ENCODE measurements at places on chromosomes 3 and 15. TPM values are rescaled to one million over a fixed set of nuclear protein-coding genes. Genes with fewer than 3 reads are reported as not detected.

Gene ATP13A5
- total RNA-seq, result 0.17 TPM

Gene PAQR5
- total RNA-seq, result 0.66 TPM

DNA sequence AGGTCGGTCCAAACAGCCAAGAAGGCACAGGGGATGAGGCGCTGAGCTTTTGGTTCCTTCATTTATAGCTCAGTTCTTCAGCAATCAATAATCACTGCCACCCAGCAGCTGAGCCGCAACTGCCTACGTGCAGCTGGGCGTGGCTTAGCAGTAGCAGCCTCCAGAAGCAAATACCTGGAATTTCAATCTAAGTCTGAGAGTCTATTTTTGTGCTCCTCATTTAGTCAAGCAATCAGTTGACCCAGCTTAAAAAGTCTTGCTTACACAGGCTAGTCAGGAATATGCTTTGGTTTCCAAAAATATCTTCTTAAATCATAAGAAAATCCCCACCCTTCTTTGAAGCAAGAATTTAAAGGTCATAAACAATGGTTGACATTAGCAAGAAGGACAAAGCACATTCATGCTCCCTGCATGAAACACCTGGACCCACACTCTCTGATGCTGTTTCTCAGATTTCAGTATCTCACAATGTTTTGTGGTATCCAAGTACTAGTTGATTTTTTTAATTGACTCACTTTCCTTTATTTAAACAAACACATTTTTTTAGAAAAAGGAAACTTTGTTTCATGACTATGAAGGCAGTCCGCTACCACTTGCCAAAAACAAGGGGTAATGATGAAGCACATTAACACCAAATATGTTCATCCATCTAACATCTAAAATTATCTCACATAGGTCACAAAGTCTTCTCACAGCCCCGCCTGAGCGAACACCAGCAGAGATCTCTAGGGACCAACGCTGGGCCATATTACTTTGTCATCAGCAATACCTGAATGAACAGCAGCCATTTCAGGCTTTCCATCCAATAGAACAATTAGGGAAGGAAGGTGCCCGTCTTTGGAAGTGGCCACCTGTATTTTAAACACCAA lies 106.1 kb downstream of the OXNAD1 start:
- no peak for DNase-seq

- DNase-seq, result no peak
Observed at GRCh38 chr15:101001796-101002195, 82.6 kb downstream of the LRRK1 start.

Gene MIX23
- total RNA-seq, result 13.2 TPM

DNA sequence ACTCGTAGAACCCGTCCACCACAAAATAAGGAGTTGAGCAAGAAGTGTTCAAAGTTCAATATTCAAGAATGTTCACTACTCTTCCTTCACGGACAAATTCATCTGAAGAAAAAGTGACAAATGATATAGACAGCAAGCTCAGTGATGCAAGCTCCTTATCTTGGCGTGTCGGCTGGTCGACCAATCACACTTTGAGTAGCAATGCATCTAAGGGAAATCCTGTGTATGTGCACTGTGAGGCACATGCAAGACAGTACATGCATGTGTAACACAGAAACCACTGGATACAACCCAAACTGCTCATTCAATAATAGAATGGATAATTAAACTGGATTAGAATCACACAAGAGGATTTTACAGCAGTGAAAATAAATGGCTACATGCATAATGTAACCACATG lies 64.4 kb upstream of the CSPG5 start:
- DNase-seq, result no peak

DNA sequence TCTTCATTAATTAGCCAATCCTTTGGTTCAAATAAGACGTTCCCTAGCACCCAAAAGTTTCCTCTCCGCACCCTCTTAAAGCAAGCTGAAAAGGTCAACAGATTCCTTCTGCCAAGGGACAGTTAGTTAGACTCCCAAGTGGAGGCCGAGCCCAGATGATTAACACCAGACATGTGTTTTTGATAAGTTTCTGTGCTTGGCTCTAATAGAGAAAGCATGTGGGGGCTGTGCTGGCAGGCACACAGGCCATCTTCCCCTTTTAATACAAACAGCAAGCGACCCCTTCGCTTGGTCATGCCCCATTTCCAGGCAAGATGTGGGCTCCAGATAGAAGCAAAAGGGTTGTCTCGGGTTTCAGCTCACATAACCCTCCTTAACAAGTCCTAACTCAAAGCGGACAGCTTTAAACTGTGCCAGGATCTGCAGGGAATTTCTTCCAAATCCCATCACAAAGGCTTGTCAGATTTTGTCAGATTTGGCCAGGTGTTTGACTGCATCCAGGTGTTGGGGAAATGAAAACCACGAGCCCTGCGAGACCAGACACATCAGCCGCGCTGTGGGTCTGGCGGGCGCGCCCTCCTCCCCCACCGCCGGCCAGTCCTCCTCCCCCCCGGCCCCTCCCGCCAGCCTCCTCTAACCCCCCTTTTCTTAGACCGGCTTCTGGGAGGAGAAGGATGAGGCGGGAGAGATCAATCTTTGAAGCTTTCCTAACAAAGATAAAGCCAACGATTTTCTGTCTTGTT lies 3.3 kb downstream of the HES1 start:
- DNase-seq, result peak; percentile 96

DNA sequence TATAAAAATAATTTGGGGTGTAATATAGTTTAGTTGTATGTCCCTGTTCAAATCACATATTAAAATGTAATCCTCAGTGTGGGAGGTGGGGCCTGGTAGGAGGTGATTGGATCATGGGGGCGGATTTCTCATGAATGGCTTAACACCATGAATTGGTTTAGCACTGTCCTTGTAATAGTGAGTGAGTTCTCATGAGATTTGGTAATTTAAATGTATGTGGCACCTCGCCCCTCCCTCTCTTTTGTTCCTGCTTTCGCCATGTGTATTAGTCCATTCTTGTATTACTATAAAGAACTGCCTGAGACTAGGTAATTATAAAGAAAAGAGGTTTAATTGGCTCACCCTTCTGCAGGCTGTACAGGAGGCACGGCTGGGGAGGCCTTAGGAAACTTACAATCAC lies 83.9 kb downstream of the ANXA2 start:
- DNase-seq, result no peak

GRCh38 chr3:59831394-59831793 lies 781.6 kb upstream of the CFAP20DC start:
- no peak for DNase-seq

Gene PRSS50
- total RNA-seq, result not detected

Gene SYNPR
- not detected for total RNA-seq

GRCh38 chr3:45417930-45418847 lies 29.8 kb downstream of the LARS2 start:
- peak; percentile 21 for DNase-seq

DNA sequence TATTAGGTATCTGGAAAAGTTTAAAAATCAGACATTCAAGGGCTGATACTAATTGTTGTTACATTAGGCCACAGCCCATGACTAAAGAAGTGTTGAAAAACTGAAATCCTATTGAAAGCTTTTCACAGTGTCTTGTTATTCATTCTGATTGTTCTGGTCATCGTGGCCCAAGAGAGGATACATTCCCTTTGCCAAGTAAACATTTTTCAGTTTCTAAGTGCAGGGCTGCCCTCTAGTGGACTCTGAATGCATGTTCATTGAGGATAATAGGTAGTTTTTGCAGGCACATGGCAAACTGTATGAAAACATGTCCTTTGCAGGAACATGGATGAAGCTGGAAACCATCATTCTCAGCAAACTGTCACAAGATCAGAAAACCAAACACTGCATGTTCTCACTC lies 181.1 kb downstream of the MYRIP start:
- DNase-seq, result peak; percentile 55

- DNase-seq, result peak; percentile 27
Observed at GRCh38 chr15:67967871-67968431, 86.2 kb upstream of the PIAS1 start.

DNA sequence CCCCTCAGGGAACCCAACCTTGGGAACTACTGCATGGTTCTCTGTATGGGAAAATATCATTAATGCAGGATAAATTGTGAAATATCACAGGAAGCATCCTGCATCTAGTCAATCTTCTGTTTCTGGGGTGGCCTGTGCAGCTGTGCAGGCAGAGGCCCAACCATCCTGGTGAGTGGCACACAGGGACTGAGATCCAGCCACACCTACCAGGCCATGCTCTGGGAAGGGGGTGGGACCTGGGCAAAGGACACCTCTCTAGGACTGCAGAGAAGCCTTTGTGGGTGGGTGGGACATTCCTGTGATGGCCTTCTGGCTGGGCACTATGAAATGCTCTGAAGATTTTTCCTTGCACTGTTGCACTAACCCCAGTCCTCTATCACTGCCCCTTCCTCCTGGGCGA lies 26.8 kb downstream of the CCRL2 start:
- DNase-seq, result no peak

Gene CCDC191
- total RNA-seq, result 4.0 TPM

DNA sequence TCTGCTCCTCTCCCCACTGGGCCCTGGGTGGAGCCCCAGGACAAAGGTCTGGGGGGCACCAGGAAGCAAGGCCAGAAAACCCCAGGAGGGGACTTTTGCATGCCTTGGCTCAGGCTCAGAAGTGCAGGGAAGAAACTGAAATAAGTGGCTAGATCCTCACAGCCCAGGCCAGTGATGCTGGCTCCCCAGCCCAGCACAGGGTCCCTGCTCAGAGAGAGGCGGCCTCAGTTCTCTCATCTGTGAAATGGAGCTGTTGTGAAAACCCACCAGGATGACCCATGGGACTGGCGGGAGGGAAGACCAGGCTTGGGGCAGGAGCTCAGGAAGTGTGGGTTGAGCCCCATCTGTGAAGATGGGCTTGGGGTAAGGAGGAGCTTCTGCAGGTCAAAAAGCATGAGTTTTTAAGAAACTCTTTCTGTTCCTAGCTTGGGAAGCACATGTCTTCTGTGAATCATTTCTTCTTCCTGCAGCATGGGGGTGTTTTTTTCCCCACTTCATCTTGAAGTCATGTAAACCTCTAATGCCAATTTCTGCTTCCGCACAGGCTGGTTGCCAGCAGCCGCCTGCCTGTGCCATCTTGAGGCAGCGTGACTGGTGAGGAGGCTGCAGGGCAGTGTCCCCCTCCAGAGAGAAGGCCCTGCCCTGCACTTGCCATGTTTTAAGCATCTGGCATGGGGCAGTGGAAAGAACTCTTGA lies 118.6 kb downstream of the SMAD6 start:
- no peak for DNase-seq

Gene TMC3
- not detected for total RNA-seq

- no peak for DNase-seq
Observed at GRCh38 chr15:100983221-100983620, 64.1 kb downstream of the LRRK1 start.

GRCh38 chr3:134892326-134892725 lies 97.3 kb downstream of the EPHB1 start:
- DNase-seq, result no peak

Gene ITGB5
- 110 TPM for total RNA-seq

Gene CACNA2D3
- total RNA-seq, result not detected

DNA sequence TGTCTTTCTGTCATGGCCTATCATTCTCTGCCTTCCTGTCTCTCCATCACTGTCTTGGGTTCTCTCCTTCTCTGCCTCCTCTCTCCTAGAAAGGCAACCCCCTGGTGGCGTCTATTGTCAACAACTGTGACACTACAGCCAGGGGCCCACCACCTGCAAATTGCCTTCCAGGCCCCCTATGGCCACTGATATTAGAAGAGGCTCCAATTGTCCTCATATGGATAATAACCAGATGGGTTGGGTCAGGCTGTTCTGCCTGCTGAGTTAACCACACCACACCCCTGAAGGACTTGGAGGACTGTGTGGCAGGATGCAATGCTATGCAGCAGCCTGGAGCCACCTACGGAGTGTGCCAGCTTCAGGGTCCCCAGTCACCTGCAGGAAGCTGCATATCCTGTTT lies 665.0 kb downstream of the NTRK3 start:
- no peak for DNase-seq

DNA sequence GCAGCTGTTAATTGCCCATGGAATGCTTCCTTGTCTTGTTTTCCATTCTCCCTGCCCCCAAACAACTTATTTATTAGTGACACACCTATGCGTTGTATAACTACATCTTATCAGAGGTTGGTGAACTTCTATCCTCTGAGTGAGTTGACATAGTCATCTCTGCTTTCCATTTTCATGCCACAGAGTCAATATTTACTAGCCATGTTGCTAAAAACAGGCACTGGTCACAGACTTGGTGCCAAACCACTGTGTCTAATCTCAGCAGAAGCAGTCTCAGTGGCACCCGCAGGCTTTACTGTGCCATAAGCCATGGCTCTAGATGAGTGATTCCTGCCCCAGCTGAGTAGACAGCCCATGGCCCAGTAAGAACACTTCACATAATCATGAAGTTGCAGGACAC lies 26.5 kb downstream of the DAPK2 start:
- no peak for DNase-seq

All from mammary epithelial cell (primary cell).